Stimulated activated CD8-positive, alpha-beta memory T cell treated with anti-CD3 and anti-CD28 coated beads, Interleukin-7, amount 100 ng/mL, for 48 hours (primary cell): ENCODE measurements at places on chromosomes 11 and 22.
A peak's percentile ranks its signal among the peaks of the same experiment; 100 is the strongest.

- DNase-seq, result no peak
These were observed 404.6 kb downstream of the TBC1D22A start for GRCh38 chr22:47167056-47167455.

- no peak for DNase-seq
These were observed 68.5 kb upstream of the OPCML start for GRCh38 chr11:133600786-133601185.

DNA sequence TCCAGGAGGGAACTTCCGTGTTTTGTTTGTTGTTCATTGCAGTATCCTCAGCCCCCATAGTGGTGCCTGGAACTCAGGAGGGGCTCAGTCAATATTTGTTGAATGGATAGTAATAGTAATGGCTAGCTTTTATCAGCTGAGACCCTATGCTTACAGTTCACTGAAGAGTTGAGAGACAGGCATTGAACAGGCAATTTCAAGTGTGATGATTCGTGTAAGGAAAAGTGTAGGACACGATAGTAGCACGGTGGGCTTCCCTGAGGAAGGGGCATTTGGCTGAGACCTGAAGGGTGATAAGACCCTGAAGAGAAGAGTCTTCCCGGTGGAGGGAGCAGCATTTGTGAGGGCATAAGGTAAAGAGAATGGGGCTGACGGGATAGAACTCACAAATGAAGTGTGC lies 159.3 kb downstream of the COMMD9 start:
- DNase-seq, result no peak

- DNase-seq, result no peak
These were observed 4.7 kb downstream of the PRCP start for GRCh38 chr11:82895437-82896091.

GRCh38 chr11:10538924-10539323 lies 2.1 kb downstream of the RNF141 start:
- DNase-seq, result no peak

- no peak for DNase-seq
These were observed 225.8 kb downstream of the ETS1 start for GRCh38 chr11:128361451-128362020.

DNA sequence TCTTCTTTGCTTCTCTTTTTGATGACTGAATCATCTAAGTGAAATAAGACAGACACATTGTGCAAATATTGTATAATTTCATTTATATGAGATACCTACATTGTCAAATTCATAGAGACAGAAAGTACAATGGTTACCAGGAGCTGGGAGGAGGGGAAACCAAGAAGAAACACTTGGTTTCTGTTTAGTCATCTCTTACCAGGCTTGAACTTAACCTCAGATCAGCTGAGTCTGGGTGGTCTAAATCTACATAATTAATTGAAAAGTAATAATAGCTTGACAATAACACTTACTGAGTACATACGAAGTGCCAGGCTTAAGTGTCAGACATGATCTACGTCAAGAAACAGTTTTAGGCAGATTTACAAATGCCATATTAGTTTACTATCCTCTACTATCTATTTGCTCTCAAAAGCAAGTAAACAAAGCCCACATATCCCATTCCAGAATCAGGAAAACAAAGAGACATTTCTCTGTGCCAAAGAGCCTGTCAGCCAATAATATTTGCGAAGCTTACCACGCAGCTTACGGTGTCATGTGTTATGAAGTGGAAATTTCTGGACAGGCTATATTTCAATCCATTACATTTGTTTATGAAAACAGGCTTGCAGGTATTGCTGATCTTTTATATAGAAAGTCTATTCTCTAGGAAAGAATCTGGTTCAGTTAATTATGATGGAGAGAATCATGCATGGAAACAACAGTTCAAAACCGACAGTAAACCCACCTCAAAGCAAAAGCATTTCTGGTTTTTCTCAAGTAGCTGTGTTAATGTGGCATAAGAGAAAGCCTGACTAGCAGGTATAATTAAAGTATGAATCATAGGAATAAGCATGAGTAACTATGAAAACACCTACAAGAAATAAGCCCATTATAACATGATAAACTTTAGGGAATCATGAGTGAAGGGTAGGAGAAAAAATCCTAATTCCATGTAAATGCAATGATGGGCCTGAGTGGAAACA lies 2.7 kb upstream of the ARHGAP42 start:
- DNase-seq, result no peak

DNA sequence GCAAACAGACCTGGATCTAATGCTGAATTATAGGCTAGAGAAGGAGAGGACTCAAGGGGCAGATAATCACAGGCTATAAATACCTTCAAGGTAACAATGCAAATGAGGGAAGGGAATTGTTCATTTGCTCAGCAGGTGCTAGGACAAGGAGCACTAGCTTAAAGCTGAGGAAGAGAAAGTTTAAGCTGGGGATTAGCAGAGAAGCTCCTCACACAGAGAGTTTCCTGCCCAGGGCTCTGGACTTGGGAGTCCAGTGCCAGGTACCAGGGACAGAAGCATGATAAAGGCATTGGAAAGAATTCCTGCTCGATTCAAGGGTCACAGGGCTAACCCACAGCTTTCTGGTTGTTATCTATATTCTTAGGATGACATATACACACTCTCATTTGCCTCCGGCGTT lies 509.9 kb downstream of the NTM start:
- DNase-seq, result no peak

- no peak for DNase-seq
These were observed 85.2 kb downstream of the FLI1 start for GRCh38 chr11:128779036-128779435.

DNA sequence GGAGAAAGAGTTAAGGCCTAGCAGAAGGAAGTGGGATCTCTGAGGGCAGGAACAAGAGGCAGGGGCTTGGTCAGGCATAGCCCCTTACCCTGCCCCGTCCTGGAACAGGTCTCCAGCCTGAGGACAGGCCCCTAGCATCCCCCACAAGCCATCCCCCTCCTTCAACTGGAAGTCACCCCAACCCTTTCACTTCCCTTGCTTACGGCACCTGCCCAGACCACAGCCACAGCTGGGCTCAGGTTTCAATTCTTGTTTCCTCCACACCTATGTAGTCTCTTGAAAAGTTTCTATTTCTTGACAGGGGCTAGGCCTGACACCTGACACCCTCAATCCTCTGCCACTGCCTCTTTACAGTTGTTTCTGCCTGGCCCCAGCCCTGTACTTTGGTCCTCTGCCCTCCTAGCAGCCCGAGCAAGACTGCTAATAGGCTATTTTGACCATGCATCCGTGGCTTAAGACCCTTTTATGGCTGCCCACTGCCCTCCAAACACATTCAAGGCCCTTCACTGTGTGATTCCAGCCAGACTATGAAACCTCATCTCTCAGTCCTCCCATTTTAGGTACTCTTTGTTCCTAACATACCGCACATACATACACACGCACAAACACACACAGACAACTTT lies 10.9 kb upstream of the FCHSD2 start:
- DNase-seq, result no peak

- DNase-seq, result peak; percentile 54
These were observed 19.3 kb downstream of the POLR3H start for GRCh38 chr22:41524809-41525449.

DNA sequence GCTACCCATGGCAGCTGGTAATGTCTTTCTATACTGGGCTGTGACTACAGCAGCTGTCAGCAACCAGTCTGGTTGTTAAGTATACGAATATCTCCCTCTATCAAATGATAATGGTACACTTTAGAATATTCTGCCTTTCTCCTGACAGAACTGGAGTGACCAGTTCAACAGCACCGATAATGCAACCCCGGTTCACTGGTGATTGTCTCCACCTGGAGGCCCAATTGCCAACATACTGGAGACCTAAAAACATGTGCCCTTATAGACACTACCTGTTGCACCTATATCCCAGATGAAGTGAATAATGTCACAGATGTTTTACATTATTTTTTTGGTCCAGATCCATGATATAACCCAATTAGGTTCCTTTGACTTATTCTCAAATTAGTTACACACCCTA lies 21.1 kb downstream of the OR5P2 start:
- no peak for DNase-seq
